Stimulated activated CD4-positive, alpha-beta T cell treated with anti-CD3 and anti-CD28 coated beads, TNF-alpha, amount 100 ng/mL, for 4 hours (primary cell): ENCODE measurements at places on chromosomes 2 and 18.

GRCh38 chr2:170530803-170531564 lies 184.2 kb upstream of the SP5 start:
- DNase-seq: no peak

DNA sequence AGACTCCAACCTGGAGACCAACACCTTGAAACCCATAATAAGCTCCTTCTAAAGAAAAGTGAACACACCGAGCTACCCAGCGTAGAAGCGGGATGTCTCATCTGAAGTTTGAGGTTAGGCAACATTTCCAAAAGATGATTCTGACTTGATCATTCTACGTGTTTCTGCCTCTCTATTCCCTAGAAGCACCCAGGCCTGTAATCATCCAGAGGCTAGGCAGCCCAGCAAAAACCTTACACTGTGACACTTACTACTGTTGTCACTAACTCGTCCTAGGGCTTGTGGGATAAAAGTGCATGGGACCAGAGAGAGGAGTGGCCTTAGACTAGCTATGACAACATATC lies 1.4 kb downstream of the ZBTB14 start:
- no peak for DNase-seq

- DNase-seq: no peak
Observed at GRCh38 chr2:142874293-142874814, 3.1 kb upstream of the KYNU start.

GRCh38 chr2:119408221-119408619 lies 23.4 kb upstream of the TMEM37 start:
- DNase-seq: no peak

GRCh38 chr2:71759060-71759459 lies 305.7 kb downstream of the DYSF start:
- no peak for DNase-seq

DNA sequence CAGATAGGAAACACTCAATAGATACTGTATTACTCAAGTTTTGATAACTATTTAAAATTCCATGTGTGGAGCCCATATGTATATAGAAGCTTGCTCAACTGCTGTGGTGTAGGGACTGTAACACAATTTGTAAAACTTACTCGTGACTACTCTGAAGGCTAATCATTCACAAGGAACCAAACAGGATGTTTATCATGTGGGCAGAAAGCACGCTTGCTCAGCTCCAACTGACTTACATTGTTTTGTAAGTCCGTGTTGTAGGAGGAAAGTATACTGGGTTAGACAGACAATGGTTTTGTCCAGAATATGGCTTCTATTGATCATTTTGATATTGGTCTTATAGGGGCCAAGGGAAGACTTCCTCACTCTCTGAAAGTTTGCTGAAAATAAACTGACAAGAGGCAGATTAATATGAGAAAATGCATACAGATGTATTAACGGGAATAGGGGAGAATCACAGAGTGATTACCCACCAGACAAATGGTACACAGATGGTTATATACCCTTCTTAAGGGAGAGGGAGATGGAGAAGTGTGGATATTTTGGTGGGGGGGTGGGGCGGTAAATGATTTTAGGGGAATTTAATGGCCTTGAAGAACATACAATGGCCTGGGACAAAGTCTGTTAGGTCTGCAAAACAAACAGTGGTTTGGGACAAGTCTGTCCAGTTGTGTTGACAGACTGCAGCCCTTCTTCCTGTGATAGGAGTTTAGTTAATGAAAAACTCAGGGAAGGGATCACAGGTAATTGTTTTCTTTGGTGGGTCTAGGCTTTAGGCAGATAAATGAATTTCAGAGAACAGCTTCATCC lies 259.3 kb upstream of the SP5 start:
- DNase-seq: no peak

DNA sequence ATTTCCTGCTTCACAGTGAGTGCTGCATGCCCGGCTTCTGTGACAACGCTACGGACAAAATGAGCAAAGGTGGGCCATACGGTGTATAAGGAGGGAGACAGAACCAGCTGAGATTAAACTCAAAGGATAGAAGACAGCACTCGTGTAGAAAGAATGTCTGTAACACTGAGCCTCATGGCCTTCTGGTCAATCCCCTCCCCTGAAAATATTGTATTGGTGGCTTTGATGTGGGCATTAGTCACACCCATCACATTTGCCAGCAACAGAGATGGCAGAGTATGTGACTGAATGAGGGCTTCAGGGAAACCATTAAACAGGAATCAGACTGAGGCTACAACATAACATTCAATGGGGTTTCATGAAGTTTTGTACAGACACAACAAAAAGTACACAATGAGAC lies 287.8 kb upstream of the CCDC68 start:
- DNase-seq: no peak

GRCh38 chr18:54181856-54182602 lies 42.4 kb downstream of the MBD2 start:
- DNase-seq: no peak

- no peak for DNase-seq
Observed at GRCh38 chr2:102122909-102123308, 19.6 kb upstream of the IL1R1 start.

- no peak for DNase-seq
Observed at GRCh38 chr2:239277401-239278085, 123.3 kb downstream of the HDAC4 start.

DNA sequence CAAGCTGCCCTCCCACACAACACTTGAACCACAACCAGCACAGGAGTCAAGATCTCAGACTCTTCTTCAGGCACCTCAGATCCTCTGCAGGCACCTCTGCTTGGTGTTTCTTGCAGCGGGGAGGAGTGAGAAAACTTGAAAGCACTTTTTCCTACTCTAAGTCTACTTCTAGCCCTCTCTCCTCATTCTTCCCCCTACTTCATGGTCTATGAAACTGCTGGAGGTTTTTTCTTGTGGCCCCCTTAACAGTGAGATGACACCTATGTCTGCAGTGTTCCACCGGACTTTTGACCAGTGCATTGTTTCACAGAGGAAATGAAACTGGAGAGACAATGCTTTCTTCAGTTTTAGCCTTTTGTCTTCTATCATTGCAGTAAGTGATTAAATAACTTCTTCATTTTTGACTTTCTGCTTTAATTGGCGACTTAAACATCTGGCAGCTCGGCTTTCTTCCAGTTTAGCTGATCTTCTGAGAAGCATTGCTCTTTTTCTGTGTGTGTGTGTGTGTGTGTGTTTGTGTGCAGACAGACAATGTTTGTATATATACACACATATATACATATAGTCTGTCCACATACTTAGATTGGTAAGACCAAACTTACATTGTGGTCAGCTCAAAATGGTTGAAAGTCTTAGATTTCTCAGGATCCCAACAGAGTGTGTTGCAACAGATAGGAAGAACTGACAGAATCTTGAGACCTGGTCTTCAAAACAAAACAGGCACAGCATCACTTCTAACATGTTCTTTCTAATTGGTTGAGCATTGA lies 1474.0 kb upstream of the TMEFF2 start:
- DNase-seq: no peak

DNA sequence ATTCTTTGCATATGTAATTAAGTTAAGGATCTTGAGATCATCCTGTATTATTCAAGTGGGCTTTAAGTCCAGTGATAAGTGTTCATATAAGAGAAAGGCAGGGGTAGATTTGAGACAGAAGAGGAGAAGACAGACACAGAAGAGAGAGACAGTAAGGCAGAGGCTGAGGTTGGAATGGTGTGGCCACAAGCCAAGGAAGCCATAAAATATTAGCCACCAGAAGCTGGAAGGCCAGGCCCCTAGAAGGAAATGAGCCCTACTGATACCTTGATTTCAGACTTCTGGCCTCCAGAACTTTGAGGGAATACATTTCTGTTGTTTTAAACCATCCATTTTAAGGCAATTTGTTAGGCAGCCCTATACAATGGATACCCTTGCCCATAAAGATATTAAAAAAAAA lies 66.9 kb upstream of the DLX2 start:
- no peak for DNase-seq

DNA sequence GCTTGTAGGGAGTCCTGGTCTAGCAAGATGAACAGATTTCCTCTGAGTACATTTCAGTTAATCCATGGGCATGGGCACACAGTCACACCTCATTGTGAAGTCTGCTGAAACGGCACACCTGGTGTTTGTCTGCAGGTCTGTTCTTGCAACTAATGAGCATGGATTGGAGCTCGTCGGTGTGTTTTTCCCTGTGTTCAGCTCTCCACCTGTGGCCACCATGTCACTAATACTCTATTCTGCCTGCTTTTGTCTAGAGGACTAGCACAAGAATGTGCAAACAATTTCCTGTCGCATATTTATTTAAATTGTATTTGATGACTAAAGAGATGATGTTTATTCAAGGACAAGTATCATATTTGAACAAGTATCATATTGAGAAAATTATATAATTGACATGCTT lies 24.5 kb upstream of the PPP4R1 start:
- DNase-seq: no peak

- DNase-seq: no peak
Observed at GRCh38 chr2:241803387-241804325, 5.3 kb upstream of the NEU4 start.

GRCh38 chr2:19796035-19796695 lies 105.6 kb downstream of the TTC32 start:
- no peak for DNase-seq
